ENCODE measurements at places on chromosomes 3 and 15.

DNA sequence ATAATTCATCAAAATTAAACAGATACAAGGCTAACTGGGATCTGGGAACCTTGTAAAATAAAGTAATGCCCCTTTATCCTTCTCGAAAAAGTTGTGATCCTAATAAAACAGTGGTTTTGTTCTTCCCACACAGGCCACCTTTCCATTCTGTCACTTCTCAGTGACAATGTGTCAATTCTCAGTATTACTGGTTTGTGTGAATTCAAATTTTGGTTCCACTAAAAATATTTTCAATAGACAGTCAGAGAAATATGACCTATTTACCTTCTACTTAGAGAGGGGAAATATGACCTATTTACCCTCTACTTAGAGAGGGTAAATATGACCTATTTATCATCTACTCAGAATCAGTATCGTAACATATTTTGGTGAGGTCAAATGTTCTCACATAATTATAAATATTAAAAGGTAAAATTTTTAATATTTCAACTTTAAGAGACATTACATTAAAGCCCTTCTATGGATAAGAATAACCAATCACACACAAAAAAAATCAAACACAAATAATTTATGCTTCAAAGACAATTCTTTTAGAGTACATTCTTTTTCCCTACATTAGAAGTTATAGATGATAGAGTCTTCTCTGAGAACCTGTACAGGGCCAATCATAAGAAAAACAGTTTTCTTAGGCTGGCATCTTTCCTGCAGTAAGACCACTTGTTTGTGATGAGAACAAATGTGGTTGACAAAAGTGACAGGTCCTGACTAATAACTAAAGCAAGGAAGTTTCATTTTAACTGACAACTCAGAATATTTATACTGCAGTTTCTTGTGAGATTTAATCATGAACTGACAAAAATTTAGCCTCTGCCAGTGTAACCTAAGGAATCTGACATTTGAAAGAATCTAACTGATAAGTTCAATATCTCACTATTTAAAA, 323.3 kb downstream of the DIPK2A start:
- no peak for DNase-seq

DNA sequence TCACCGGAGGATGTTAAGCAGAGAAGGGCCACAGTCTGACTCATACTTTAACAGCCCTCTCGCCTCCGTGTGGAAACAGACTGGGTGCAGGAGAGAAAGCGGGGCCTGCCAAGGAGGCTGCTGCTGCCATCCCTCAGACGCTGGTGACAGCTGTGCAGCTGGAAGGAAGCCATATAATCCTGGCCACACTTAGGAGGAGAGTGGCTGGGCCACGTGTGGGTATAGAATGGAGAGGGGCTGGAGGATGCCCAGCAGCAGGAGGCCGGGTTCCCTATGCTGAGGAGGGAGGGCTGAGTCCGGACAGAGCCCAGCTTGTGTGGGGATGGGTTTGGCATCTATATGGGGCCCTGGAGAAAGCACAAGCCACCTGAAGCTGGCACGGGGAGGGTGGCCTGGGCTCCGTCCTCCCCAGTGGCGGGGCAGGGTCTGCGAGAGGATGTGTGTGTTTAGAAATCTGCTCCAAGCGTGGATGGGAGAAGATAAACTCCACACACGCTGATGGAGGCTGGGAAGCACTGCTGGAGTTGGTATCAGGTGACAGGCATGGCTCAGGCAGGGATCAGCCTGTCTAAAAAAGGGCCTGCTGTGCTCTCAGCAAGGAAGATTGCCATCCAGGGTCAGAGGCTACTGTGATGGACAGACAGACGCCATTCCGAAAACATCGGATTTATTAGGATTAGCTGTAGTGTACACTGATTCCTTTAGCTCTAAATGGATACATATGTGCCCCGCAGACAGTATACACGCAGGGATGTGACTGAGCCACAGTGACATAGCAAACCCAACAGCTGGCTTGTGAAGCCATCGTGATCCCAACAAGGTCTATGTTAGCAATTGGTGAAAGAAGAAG, 15.9 kb downstream of the ABTB1 start:
- DNase-seq, result no peak

DNA sequence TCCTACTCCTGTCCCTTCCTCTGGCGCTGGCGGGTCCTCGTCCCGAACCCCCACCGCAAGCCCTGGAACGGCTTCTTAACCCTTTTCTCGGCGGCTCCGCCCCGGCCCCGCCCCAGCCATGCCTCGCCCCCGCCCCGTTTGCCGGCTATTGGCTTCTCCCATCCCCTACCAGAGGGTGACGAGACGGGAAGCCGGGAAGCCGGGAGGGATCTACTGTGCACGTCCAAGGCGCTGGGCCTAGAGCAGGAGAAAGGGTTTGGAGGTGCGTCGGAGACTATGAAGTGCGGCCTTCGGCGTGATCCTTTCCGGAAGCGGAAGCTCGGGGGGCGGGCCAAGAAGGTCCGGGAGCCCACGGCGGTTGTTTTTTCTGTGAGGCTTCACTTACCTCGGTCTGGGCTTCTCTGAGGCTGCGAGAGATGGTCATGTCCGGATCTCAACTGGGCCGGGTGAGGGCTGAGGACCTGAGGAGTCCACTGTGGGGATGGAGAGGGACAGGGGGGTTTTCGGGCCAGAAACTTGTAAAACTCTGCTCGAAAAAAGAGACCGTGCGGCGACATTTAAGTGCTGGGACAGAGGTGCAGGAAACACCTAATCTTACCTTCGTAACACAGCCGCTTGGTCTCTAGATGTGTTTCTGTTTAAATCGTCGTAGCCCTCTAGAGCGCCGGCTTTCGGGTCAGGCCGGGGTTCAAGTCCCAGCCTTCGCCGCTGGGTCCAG, 21.4 kb downstream of the ROPN1B start:
- peak; percentile 69 for DNase-seq

GRCh38 chr3:30810625-30811024, 83.8 kb downstream of the GADL1 start:
- no peak for DNase-seq
